ENCODE measurements at places on chromosomes 5 and 9. TPM values are rescaled to one million over a fixed set of nuclear protein-coding genes. Genes with fewer than 3 reads are reported as not detected.
A peak's percentile ranks its signal among the peaks of the same experiment; 100 is the strongest.

The IGIP gene
- 5.9 TPM for total RNA-seq

The BSPRY gene
- 14.5 TPM for total RNA-seq

GRCh38 chr9:14209399-14210345 is 104.3 kb downstream of the NFIB start:
- no peak for DNase-seq

DNA sequence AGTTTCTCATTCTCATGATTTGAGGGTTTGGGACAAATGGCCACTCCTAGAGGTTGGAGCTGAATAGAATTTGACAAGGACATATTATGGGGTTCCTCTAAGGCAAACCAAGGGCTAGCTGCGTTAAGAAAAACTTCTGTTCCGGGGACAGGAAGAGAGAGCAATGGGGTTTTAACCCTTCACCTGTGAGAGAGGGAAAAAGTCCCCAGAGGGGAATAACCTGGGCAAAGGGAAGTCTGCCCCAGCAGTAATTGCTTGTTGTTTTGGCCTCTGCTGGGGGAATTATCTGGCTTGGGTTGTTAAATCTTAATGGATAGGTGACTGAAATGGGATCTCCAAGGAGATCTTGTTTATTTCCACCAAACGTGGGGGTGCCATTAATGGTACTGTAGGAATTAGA is 110.1 kb upstream of the MOCS2 start:
- DNase-seq: no peak

DNA sequence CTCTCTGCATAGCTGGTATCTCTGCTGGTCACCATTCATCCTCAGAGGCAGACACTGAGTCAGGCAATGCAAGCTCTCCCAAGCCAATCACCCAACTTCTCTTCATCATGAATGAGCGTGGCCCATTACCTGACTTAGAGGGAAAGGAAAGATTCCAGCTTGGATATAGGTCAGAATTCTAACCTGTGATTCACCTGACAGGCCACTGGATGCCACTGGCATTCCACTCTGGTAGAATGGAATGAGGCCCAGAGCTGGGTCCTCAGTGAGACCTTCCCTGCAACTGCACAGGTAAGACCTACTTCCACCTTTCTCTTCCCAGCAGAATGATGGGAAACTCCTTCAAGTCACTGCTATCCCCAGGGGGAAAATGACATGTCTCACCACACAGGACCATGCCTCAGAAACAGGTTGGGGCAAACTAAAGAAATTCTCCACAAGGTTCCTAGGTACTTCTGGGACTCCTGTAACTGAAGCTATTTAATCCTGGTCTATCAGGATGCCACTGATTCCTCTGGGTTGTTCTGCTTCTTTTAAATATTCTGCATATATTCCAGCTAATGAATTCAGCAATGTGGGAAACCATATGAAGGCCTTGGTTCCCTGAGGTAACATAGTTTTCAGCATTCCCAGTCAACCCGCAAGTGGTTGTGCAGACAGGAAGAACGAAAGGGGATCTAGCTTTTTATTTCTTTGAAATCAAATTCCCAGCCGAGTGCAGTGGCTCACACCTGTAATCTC is 62.0 kb downstream of the SUSD1 start:
- peak; percentile 43 for DNase-seq

All from Calu3 (cell line).